Common myeloid progenitor, CD34-positive (primary cell): ENCODE measurements at places on chromosomes 7 and 10.

GRCh38 chr10:111207500-111207899 is 130.7 kb downstream of the ADRA2A start:
- no peak overlapping the region for H3K4me3 ChIP-seq
- no peaks in the 10 kb centered on the region for H3K36me3 ChIP-seq
- peaks cover 7% of the 10 kb centered on the region for H3K27me3 ChIP-seq
- H3K27ac ChIP-seq: no peak overlapping the region
- peak; percentile 87 for DNase-seq
- no peaks in the 10 kb centered on the region for H3K4me1 ChIP-seq

GRCh38 chr7:124856299-124856888 is 73.2 kb downstream of the POT1 start:
- peak; percentile 54 for DNase-seq
- no peaks in the 10 kb centered on the region for H3K27me3 ChIP-seq
- no peaks in the 10 kb centered on the region for H3K4me1 ChIP-seq
- H3K36me3 ChIP-seq: peaks cover 12% of the 10 kb centered on the region
- no peak overlapping the region for H3K27ac ChIP-seq

DNA sequence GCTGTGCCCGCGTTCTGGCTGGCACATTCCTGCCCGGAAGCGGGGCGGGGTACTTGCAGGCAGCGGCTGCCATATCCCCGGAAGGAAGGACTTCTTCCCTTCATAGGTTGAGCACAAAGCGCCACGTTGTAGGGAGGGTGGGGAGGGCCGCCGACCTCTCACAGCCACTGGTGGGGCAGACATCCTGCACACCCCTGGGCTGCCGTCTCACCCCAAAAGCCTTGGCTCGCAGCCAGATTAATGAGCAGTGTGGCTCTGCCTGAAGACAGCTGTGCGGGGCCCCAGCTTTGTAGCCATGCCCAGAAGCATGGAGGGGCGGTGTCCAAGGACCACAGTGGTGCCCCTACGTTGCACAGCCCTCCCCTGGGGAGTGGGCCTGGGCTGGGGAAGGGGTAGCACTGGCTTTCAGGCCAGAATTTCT is 54.3 kb upstream of the DPYSL4 start:
- no peaks in the 10 kb centered on the region for H3K36me3 ChIP-seq
- H3K27me3 ChIP-seq: peaks cover 49% of the 10 kb centered on the region
- no peaks in the 10 kb centered on the region for H3K4me1 ChIP-seq
- no peak for DNase-seq

DNA sequence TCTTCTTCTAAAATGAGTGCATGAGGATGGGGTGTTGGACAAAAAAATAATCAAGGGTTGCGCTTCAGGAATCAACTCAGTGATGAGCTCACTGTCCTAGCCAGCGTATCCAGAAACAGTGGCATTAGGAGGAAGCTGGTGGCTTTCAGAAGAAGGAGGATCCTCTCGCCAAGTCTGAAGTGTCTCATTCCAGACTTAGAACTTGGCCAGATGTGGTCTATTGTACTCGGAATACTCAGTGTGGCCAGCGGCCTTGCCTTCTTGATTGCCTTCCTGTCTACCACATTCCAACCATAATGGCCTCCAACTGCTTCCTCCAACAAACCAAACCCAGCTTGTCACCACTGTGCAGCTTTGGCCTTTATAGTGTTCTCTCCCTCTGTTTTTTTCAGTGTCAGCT is 732.4 kb downstream of the KCNMA1 start:
- H3K27me3 ChIP-seq: no peaks in the 10 kb centered on the region
- H3K36me3 ChIP-seq: no peaks in the 10 kb centered on the region
- H3K27ac ChIP-seq: no peak overlapping the region

- H3K27me3 ChIP-seq: no peaks in the 10 kb centered on the region
- no peak overlapping the region for H3K4me3 ChIP-seq
- no peak for DNase-seq
- no peaks in the 10 kb centered on the region for H3K36me3 ChIP-seq
These were observed 22.0 kb upstream of the EEPD1 start for GRCh38 chr7:36131026-36131425.

GRCh38 chr7:123329988-123330643 is 130.3 kb upstream of the SLC13A1 start:
- no peaks in the 10 kb centered on the region for H3K27me3 ChIP-seq
- H3K36me3 ChIP-seq: no peaks in the 10 kb centered on the region
- no peak overlapping the region for H3K27ac ChIP-seq
- DNase-seq: no peak
- no peak overlapping the region for H3K4me3 ChIP-seq
